RPMI7951 (cell line): ENCODE measurements at places on chromosomes 5 and 9. TPM values are rescaled to one million over a fixed set of nuclear protein-coding genes. Genes with fewer than 3 reads are reported as not detected.

Gene SLC23A1
- total RNA-seq: not detected in 2 replicates

DNA sequence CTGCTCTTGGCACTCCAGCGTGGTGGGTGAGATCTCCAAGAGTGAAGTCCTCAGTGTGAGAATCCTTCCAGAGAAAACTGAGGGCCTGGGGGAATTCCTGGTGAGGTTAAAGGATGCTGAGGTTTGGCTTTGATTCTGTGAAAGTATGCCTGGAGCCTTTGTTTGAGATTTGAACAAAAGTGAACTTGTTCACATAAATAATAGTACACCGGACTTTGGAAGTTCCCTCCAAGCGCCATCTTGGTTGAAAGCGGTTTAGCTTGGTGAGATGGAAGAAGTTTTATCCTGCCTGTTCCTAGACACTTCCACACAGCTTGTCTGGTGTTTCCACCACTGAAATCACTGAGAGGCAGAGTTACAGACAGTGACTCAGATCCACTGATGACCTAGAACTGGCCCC lies 286.4 kb downstream of the NTRK2 start:
- no peak for DNase-seq

GRCh38 chr5:65721050-65721719 lies 724 bp downstream of the SGTB start:
- peak; percentile 77 for DNase-seq

DNA sequence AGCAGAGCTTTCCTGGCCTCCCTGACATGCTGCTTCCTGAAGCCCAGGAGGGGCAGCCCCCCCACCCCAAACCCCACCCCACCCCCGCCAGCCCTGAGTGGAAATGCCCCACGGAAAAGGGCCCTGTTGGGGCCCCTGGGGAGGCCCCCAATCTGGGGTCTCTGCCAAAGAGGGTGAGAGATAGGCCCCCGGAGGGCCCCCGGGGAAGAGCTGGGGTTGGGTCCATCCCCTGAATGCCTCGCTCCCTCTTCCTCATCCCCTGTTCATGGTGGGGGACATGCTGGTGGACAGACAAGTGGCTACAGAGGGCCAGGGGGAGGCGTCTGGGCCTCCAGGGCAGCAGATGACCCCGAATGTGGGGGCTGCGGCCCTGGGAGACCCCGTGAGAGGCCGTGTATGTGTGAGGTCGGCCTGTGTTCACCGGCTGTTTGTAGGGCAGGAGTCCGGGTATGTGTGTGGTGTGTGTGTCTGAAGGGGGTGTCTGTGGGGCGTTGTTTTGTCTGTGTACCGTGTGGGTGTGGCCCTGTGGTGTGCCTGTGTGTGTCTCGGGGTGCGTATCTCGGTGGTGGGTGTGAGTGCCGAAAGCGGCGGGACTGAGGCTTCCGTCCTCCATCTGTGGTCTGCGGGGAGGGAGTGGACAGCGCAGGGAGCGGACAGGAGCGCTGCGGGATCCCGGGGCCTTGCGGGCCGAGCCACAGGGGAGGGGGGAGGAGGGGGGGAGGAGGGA lies 11.3 kb downstream of the C9orf50 start:
- DNase-seq: peak; percentile 55

GRCh38 chr9:74303945-74304344 lies 193.2 kb upstream of the RORB start:
- no peak for DNase-seq
